ENCODE measurements at places on chromosomes 4 and X. TPM values are rescaled to one million over a fixed set of nuclear protein-coding genes. Genes with fewer than 3 reads are reported as not detected.

DNA sequence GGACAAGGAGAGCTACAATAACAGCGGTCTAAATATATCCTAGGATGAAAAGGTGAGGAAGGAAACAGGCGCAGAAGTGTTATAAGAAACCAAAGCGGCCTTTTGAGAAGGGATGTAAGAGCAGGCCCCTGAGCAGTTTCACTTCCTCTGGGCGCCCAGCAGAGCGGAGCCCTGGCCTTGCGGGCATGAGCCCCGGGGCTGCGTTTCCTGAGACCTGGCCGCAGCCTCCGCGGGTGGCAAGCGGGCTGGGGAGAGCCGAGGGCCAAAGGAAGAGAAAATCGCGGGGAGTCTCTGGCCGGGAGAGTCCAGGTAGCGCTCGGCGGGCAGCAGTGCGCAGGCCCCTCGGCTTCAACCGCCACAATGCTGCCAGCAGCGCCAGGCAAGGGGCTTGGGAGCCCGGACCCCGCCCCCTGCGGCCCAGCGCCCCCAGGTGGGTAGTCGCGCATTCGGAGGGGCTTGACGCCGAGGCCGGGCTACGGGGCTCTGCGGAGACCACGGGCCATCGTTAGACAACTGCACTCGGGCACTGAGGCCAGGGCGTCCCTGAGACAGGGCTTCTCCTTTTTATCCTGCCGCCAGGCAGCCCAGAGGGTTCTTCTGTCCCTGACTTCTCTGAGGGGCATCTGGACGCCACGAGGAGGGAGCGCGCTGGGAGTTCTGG, at the start of gene BANK1:
TSS of gene BANK1 (plus strand) at position 210 of the 661 bp plus-strand sequence. CDS start at position 361, 151 bp downstream.
- DNase-seq, result peak; percentile 67

The RIPPLY1 gene
- 0.31 TPM for total RNA-seq

DNA sequence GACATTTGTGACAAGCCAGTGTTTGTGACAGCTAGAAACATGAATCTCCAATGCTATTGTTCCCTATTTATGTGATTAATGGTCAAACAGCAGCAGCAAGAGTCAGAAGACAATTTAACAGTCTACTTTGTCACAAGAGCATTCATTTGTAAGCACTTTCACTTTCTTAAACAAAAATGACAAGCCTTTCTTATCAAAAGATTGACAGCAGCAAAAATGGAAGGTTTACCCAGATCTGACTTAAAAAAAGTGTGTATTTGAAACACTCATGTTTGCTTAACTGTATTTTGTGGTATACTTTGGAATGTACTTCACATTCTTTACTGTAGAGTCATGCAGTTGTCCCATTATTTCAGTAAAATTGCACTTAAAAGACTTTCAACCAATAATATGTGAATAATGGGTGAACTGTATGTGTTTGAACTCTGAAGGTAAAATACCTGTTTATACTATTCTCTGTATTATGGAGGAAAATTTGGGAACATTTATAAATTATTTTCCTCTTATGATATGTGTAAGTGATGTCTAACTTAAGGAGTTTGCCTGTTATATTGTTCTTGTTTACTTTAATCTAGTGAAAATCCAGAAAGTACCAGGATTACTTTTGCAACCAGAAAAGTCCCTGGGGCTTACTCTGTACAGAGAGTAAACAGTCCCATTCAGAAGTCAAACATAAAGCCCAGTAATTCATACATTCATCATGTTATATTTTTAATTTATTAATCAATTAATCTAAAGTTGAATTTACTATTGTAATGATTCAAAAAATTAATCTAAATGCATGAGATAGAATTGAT, 314.9 kb upstream of the TRAM1L1 start:
- no peak for DNase-seq

DNA sequence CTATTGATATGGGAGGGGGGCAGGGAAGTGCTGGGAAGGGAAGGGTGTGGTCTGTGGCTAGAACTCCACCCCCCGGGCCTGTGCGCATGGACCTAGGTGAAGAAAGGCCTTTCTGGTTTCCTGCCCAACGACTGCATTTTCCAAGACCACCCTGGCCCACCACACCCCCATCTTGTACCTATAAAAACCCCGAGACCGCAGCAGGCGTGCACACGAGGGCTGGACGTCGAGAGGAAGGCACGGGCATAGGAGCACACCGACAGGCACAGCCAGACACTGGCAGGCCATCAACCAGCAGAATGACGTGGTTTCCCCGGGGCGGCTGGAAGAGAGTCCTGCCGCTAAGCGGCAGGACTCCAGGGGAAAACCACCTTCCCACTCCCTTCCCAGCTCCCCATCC, 981.1 kb downstream of the PCDH7 start:
- DNase-seq, result no peak

DNA sequence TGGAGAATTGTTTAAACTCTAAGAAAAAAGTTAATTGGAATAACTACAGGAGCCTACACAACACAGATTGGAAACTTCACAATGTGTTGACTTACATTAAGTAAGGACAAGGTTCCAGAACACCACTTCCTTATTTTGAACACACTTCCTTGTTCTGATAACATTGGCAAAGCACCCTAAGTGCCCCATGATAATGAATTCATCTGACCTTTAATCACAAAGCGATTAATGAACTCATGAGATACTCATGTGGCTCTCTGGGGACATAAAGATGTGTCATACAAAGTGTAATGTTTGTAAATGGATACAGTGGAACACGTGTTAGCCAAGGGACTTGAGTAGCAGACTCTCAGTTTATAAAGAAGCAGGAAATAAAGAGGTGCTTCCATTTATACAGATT, 69.0 kb upstream of the ATOH1 start:
- no peak for DNase-seq

The CT83 gene
- total RNA-seq, result 30.5 TPM

The STATH gene
- total RNA-seq, result not detected

DNA sequence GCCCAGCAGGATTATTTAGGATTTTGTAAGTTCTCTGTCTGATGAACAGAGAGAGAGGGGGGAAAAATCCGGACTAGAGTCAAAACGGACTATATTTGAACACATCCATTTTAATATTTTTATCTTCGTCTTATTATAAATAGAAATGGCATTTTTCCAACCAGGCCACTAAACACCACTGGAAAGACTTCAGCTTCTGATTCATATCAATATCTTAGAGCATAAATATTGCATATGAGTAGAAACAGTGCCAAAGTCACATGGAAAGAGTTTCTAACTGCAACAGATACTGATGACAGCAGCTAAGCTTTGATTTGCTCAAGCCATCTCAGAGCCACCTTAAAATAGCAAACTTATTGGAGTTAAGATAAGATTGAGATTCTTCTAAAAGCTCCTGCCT, 456 bp downstream of the PPARGC1A start:
- DNase-seq, result no peak

The IGSF1 gene
- not detected for total RNA-seq

DNA sequence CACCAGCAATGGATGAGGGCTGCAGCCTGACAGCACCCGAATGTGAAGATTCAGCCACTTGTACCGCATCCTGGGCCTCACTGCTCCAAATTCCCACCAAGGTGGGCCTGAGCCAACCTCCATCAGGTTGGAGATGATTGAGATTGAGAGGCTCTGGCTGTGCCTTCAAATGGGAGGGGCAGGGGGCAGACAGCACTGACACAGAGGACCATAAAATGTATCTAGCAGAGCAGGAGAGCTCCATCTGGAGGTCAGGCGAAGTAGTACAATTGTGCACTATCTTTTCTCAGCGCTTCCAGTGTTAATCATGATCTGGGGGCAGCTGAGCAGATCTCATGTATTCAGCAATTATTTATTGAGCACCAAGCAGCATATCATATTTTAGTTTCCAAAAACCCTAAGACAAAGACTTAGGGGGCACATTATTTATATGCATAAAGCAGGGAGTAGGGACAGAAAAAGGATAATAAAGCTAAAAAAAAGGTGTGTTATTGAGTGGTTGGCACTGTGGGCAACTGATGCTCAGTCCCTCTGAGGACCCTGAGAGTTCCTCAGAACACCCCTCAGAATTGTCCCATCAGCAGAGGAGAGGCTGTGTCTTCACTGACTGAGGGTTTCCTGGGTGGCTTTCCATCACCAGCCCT, 31.6 kb upstream of the C1QTNF7 start:
- DNase-seq, result peak; percentile 28

The CT45A3 gene
- total RNA-seq, result not detected

The YIPF7 gene
- total RNA-seq, result 0.73 TPM

- no peak for DNase-seq
Measured at GRCh38 chr4:141158219-141158618, 24.9 kb upstream of the RNF150 start.

- no peak for DNase-seq
Measured at GRCh38 chr4:18075823-18076433, 54.4 kb upstream of the LCORL start.

DNA sequence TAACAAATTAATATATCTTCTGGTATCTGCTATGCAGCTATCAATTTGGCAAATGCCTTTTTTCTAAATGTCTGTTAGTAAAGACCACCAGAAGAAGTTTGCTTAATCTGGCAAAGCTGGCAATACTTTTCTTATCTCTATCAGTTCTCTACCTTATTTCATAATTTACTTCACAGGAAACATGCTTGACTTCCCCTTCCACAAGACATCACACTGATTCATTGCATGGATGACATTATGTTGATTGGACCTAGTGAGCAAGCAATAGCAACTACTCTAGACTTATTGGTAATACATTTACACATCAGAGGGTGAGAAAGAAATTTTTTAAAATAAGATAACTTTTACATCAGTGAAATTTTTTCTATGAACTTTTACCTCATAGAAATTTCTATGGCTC, 66.0 kb upstream of the RLIM start:
- DNase-seq, result no peak

DNA sequence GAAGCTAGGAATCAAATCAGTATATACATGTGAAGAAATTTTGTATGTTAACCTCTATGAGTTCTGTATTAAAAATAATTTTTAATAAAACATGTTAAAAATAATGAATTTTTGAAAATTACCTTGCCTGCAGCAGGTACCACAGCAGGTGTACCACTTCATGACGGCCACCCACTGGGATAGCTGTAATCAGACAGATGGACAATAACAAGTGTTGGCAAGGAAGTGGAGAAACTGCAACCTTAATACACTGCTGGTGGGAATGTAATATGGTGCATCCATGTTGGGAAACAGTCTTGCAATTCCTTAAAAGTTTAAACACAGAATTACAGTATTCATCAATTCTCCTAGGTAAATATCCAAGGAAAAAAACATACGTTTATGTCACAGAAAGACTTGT, 209.5 kb downstream of the RELL1 start:
- DNase-seq, result no peak

The KIF4A gene
- total RNA-seq, result 30.9 TPM

- no peak for DNase-seq
Measured at GRCh38 chr4:92064574-92064973, 239.2 kb upstream of the GRID2 start.

GRCh38 chr4:184416913-184417734, 57.2 kb downstream of the IRF2 start:
- DNase-seq, result no peak

DNA sequence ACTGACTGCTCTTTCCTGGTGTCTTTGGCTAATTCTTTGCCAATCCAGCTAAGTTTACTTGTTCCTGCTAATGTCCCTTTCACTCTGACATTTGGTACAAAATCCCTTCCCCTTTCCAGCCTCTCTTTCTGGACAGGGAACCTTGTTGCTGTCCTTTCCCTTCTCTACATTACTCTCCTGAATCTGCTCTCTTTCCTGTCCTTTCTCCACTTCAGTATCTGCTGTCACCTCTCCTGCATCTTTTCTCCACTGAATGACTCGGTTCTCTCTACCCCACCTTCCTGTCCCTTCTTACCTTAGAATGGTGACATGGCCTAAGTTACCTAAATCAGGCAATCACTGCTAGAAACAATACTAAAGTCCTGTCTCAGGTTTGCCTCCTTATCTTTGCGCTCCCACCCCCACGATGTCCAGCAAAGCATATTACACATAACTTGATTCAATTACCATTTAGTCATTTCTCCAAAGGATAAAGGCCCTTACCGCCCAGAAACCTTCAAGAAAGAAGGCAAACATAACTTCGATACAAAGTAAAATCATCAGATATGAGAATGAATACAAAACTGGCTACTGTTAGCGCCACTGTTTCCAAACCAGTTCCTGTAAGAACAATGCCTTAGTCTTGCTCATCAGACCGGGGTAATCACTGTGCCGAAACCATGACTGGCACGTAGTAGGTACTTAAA, 890 bp downstream of the BOD1L1 start:
- no peak for DNase-seq

The UBE2K gene
- 77.7 TPM for total RNA-seq

The GABRA4 gene
- total RNA-seq, result not detected

GRCh38 chr4:142098900-142099545, 462.6 kb downstream of the IL15 start:
- DNase-seq, result no peak

DNA sequence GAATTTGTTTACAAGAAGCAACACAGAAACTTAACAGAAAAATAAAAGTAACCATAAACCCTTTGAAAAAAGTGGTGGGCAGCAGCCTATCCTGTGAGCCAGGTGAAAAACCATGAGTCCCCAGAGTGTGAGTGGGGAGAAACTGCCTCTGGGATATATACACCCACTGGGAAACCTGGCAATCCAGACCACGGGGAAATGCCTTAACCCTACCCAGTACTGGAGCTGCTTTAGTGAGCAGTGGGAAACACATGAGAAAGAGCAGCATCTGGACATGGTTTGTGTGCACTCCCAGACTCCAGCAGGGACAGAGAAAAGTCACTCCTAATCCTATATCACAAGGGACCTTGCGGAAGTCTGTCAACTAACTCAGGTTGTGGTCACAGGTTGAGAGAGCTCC, 39.4 kb downstream of the UGT2A2 start:
- DNase-seq, result no peak

DNA sequence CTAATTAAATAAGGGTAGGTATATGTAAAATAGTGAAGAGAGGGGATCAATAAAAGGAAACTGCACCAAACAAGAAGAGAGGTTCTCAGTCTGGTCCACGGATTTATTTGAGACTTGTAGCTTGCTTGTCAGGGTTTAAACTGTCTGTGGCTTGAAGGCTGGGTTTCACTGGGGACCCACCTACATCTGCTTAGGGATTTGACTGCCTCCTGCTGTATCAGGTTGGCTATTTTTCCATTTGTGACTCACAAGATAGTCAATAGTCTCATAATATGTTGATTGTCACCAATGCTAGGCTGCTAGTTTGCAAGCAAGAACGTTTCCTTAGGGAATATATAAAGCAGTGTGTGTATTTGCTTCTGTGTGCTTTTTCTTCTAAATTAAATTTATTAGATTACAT, 1950.7 kb upstream of the IGFBP7 start:
- no peak for DNase-seq

DNA sequence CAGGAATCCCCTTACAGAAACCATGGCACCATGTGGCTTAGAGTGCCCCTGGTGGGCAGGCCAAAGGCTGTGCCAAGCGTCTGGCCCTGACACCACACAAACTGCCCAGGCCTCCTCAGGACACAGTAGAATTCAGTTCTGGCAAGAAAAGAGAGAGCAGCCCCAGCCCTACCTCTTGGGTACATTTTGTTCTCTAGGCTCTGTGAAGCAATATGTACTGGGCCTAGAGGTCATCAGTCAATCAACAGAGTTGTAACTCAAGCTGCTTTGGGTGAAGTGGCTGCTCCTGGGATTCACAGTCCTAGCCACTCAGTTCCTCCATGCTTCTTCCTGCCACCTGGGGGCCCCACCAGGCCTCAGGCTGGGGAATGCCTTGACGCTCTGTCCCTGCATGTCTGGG, 158.1 kb upstream of the MAMLD1 start:
- no peak for DNase-seq

- DNase-seq, result peak; percentile 8
Measured at GRCh38 chr4:65007841-65008439, 598.7 kb upstream of the TECRL start.

GRCh38 chr4:25367004-25367621, 9.9 kb upstream of the ANAPC4 start:
- DNase-seq, result no peak

All from Calu3 (cell line).